ENCODE measurements at places on chromosomes 16 and 17. TPM values are rescaled to one million over a fixed set of nuclear protein-coding genes. Genes with fewer than 3 reads are reported as not detected.

DNA sequence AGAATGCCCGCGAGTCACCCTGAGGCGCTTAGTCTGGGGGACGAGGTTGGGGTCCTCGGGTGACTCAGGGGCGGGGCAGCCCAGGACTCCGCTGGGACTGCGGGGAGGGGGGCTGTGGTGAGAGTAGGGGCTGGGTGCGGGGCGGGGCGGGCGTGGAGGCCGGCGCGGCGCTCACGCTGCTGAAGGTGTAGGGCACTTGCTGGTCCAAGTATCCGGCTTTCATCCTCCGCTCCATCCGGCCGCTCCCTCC is 832 bp downstream of the ETV4 start:
- peak overlapping the region; percentile 30 for H3K27ac ChIP-seq
- H3K27me3 ChIP-seq = peaks cover 23% of the 10 kb centered on the region
- DNase-seq = no peak
- peak overlapping the region; percentile 69 for H3K4me3 ChIP-seq
- H3K36me3 ChIP-seq = no peaks in the 10 kb centered on the region

GRCh38 chr17:39777534-39778365 is 40.0 kb downstream of the GRB7 start:
- H3K4me1 ChIP-seq = no peaks in the 10 kb centered on the region
- no peak overlapping the region for H3K27ac ChIP-seq
- no peaks in the 10 kb centered on the region for H3K36me3 ChIP-seq
- peaks cover 37% of the 10 kb centered on the region for H3K27me3 ChIP-seq
- H3K4me3 ChIP-seq = no peak overlapping the region
- no peak for DNase-seq

- H3K27ac ChIP-seq = peak overlapping the region; percentile 93
- DNase-seq = no peak
- peak overlapping the region; percentile 78 for H3K4me3 ChIP-seq
- no peaks in the 10 kb centered on the region for H3K27me3 ChIP-seq
- H3K4me1 ChIP-seq = peaks cover 22% of the 10 kb centered on the region
- no peaks in the 10 kb centered on the region for H3K36me3 ChIP-seq
Measured at GRCh38 chr17:42288803-42289610, 709 bp downstream of the STAT5A start.

MYL11 gene
- not detected for total RNA-seq

DNA sequence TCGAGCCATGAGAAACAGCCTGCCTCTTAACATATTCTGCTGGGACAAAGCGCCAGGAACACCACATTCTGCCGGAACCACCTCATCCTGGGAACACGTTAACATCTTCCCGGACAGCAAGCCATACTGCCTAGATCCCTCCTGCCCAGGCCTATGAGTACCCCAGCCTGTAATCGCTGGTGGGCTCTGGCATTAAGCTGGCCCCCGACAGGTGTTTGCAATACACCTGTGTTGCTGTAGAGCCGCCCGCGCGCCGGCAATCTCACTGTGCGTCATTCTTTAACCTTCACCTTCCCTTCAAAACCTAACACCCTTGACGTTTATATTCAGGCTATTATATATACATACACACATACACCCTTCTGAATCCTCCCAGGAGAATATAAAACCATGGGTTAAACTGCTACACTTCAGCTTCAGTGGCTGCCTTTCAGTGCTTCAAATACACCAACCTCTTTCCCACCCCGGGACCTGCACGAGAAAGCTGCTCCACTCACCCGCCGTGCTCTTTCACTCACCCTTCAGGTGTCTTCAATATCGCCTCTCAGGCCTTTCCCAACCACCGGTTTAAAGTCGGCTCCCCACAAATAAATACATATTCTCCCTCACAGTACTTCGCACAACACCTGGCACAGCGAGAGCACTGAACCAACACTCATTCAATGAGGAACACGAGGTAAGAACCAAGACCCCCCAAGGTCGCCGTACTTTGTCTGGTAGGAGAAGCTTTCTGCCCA is 1.0 kb upstream of the ENDOV start:
- no peaks in the 10 kb centered on the region for H3K27me3 ChIP-seq
- H3K27ac ChIP-seq = no peak overlapping the region
- peaks cover 19% of the 10 kb centered on the region for H3K4me1 ChIP-seq
- peak overlapping the region; percentile 83 for H3K4me3 ChIP-seq
